ENCODE measurements at places on chromosomes 1 and 21.

GRCh38 chr1:165490175-165490574 is 45.2 kb upstream of the RXRG start:
- peak; percentile 83 for DNase-seq

DNA sequence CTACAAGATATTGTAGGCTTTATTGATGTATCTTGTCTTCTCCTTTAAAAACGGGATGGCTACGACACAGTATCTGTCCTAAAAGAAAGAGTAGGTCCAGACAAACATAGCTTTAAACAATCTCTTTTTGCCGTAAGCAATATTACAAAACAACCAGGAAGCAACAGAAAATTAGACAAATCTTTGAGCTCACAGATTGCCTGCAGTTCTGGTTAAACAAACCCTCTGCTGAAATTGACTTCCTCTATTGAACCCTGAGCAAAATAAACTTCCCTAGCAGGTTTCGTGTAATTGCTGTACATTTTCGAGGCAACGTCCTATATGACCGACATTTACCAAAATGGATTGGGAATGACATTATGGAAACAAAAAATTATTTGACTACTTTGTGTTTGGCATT is 50.6 kb downstream of the CHML start:
- no peak for DNase-seq

GRCh38 chr1:86825319-86825718 is 88.6 kb downstream of the SELENOF start:
- no peak for DNase-seq

DNA sequence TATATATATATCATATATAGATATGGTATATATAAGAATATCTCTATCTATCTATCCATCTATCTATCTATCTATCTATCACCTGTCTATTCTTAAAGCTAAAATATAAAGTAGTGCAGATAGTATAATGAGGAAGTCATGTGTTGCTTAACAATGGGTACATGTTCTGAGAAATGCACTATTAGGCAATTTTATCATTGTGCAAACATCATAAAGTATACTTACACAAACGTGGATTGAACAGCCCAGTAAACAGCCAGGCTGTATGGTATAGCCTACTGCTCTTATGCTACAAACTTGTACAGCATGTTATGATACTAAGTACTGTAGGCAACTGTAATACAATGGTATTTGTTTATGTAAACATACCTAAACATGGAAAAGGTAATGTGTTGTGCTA is 621.0 kb upstream of the NCAM2 start:
- no peak for DNase-seq

DNA sequence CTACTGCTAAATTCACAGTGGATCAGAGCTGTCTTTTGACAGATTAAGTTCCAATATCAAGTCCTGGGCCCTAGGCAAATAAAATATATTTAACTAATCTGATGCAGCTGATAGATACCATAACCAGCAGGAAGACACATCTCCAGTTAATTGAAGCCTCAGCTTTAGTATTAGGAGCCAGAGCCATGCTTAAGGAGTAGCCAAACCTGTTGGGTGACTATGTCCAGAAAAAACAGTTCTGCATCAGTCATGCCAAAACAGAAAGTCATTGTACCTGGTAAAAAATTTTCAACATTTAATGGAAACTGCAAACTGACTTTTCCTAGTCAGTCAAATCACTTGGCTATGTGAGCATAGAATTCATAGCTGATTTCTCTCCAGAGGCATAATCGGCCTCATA is 200.5 kb upstream of the RUNX1 start:
- no peak for DNase-seq

DNA sequence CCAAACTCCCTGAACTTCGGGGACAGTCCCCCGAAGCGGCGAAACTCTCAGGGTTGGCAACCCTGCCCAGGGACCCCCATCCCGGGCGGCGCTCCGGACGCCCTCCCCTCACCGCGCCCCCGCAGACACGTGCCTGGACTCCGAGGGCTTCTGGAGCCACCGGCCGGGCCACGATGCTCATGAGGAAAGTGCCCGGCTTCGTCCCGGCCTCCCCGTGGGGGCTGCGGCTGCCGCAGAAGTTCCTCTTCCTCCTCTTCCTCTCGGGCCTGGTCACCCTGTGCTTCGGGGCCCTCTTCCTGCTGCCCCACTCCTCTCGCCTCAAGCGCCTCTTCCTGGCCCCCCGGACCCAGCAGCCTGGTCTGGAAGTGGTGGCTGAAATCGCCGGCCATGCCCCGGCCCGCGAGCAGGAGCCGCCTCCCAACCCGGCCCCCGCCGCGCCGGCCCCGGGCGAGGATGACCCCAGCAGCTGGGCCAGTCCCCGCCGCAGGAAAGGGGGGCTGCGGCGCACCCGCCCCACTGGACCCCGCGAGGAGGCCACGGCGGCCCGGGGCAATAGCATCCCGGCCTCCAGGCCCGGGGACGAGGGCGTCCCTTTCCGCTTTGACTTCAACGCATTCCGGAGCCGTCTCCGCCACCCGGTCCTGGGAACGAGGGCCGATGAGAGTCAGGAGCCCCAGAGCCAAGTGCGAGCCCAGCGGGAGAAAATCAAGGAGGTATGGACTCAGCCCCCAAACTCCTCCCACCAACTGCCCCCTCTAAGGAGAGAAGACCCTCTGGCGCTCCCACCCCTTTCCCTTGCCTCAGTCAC is 1.2 kb downstream of the MAN1C1 start:
- DNase-seq, result peak; percentile 32

DNA sequence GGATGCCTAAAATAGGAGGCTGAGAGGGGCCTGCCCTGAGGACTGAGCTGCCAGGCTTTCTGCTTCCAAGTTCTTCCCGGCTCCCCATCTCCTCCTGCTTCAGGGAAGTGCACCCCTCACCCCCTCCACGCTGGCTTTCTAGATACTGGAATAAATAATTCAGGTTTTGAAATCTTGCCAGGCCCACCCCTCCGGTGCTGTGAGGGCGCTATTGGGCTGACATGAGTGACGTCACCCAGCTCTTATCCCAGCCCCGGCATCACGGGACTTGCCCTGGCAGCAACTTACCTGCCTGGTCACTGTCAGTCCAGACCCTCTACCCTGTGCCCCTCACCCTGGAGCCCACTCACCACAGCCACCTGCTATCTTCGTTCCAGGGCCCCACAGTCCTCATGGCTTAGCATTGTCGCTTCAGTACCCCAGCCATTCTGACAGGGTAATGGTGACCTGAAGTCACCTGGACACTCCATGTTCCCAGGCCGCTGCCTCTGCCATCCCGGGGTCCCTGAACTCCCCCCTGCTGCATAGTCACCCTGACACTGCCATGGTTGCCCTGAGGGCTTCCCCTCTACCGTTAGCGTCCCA is 819 bp upstream of the GPR3 start:
- peak; percentile 58 for DNase-seq

GRCh38 chr1:219837274-219837993 is 90.9 kb downstream of the SLC30A10 start:
- DNase-seq, result no peak

DNA sequence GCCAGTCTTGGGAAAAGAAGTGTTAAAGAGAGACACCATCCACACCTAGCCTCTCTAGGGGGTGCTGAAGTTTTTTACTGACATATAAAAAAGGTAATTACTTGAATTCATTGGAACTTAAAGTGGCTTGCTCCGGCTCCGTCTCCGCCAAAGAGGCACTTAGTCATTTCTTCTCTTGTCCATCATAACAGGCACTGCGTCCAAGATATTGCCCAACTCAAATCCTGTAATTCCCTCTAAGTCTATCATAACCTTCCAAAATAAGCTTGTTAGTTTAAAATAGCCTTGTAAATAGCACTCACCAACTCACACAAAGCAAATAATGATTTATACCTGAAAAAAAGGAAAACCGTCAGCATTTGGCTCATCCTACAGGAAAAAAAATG is 160.5 kb downstream of the ZBTB18 start:
- DNase-seq, result no peak

GRCh38 chr21:37454869-37455503 is 88.4 kb downstream of the DYRK1A start:
- no peak for DNase-seq

DNA sequence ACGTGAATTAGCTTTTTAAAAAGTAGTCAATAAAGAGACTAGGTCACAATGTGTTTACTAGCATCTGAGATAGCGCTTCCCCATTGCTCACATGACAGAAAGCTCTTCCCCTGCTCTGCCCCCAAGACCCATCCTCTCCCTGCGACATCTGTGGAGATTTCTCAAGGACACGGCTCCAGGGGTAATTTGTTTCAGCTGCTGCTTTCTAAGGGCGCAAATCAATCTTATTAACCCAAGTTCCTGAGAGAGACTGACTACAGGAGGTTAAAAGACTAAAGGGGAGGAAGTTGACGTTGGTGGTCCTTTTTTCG is at the start of gene MYOCOS:
Gene MYOCOS (plus strand): TSS at position 92 of the 311 bp plus-strand sequence. CDS start 1,641 bp downstream, outside the sequence.
- no peak for DNase-seq

- no peak for DNase-seq
Observed at GRCh38 chr1:232628335-232629249, 1.3 kb downstream of the SIPA1L2 start.

GRCh38 chr21:42311816-42312625 is 3.2 kb downstream of the TFF3 start:
- no peak for DNase-seq

- peak; percentile 40 for DNase-seq
Observed at GRCh38 chr1:10980841-10981727, 31.4 kb upstream of the TARDBP start.

GRCh38 chr1:201759194-201759815 is 69.7 kb upstream of the IPO9 start:
- no peak for DNase-seq

- DNase-seq, result no peak
Observed at GRCh38 chr1:6330410-6330911, 63.1 kb downstream of the ACOT7 start.

DNA sequence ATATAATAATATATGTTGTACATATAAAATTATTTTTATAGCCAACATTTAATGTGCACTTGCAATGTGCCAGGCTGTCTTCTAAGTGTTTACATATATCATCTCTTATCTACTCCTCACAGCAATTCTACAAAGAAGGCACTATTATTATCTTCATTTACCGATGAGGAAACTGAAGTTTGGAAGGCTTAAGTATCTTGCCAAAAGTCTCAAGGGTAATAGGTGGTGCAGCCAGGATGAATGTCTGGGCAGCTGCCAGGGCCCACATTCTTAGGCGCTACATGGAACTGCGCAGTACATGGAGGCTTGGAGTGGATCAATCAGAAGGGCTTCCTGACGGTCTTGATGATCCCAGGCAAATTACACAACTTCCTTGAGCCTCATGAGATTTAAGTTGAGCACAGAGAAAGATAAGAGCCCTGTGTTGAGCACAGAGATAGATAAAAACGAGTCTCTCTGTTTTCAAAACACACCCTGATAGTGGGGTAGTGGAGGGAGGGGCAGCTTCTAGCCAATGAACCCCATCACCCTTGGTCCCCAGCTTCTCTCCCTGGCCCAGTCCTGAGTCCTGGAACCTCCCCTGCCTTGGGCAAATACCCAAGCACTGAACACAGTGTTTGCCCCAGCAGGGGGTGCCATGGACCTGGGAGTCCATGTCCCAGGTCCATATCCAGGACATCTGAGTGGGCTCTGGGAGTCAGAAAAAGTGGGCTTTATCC is 9.2 kb downstream of the POU3F1 start:
- no peak for DNase-seq

DNA sequence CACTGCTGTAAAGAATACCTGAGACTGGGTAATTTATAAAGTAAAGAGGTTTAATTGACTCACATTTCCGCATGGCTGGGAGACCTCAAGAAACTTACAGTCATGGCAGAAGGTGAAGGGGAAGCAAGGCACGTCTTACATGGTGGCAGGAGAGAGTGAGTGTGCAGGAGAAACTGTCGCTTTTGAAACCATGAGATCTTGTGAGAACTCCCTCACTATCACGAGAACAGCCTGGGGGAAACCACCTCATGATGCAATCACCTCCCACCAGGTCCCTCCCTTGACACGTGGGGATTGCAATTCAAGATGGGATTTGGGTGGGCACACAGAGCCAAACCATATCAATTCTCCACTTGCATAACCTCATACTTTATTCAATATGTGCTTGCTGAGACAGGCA is 76.6 kb downstream of the GIPC2 start:
- DNase-seq, result no peak

- no peak for DNase-seq
Observed at GRCh38 chr1:235468970-235469369, 35.3 kb downstream of the B3GALNT2 start.

DNA sequence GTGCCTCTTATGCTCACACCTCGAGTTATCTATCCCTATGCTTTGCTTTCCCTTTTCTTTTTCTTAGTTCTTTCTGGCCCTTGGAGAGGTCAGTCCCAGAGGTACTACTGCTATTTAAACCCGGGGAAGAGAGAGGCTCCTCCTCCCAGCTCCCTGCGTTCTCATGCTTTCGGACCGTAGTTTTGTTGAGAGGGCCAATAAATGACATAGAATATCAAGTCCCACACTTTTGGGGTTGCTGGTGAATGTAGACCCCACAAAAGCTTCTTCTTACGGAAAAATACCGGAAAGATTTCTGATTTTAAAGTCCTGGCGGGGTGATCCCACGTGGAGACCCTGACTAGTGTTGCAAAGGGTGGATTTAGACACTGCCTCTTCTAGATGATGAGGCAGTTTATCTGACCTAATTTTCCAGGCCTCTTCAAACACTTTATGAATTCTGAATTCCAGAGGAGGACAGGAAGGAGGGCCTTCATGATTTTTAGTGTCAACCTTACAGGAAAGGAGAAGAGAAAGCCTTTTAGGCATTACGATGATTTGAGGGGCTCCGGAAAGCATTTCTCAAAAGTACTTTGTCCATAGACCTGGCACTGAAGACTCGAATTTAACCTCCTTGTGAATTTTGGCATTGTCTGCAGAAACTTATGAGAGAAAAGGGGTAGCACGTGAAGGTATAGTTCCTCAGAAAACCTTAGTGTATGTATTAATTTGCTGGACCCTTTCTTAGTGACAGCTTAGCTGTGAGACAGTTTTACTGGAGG is 694 bp downstream of the TMEM167B start:
- DNase-seq, result no peak

DNA sequence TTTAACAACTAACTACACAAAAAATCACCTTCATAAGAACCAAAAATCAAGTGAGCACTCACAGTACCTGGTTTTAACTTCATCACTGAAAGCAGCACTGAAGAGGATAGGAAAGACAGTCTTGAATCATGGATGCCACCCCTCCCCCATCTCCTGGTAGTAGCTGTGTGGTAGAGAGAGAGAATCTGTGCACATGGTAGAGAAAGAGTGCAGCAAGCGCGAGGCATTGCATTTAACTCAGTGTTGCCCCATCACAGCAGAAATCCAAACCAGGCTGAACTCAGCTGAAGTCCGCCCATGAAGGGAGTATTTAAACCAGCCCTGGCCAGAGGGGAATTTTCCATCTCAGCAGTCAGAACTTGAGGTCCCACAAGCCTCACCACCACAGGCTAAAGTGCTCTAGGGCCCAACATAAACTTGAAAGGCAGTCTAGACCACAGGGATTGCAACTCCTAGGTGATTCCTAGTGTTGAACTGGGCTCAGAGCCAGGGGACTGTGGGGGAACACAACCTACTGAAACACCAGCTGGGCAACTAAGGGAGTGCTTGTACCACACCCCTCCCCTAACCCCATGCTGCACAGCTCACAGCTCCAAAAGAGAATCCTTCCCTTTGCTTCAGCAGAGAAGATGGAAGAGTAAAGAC is 38.4 kb downstream of the VAV3 start:
- no peak for DNase-seq
